ENCODE measurements at places on chromosomes 4 and X. TPM values are rescaled to one million over a fixed set of nuclear protein-coding genes. Genes with fewer than 3 reads are reported as not detected.

Gene PF4V1
- total RNA-seq, result not detected

Gene GAGE12H
- not detected for total RNA-seq

Gene EDNRA
- 1.3 TPM for total RNA-seq

Gene GSX2
- not detected for total RNA-seq

DNA sequence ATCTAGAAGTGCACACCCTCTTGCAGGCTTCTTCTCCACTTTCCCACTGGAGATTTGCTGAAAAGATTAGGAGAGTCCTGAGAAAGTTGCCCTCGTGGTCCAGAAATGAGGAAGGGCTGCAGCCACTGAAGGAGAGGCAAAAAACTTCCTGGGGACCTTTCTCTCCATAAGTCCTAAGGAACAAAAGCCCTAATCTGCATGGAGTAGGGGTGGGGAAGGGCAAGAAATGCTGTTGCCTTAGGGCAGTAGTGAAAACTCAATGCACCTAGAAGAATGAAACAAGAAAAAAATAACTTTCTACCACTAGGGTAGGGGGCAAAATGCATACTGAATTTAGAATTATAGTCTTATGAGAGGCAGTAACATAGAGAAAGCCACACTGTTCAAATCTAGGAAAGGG lies 1408.8 kb downstream of the PCDH19 start:
- no peak for DNase-seq

GRCh38 chr4:533318-534100 lies 34.5 kb downstream of the PIGG start:
- DNase-seq, result no peak

- DNase-seq, result no peak
These were observed 193.0 kb upstream of the PPP3CA start for GRCh38 chr4:101540336-101540735.

DNA sequence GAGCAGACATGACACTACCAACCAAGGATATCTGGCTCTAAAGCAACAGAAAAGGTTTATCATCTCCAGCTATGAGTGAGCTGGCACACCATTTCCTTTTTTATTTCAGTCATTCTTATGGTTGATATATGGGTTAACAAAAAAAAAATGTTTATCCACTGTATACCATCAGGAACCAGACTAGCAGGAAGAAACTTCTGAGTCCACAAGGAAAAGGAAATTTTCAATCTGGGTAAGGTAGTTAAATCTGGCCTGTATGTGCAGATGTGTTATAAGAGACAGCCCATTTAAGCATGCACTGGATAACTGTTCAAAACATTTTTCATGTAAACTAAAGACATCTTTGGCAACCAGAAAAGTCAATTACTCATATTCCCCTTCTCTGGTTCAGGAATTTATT lies 35.0 kb downstream of the AMMECR1 start:
- DNase-seq, result no peak

- no peak for DNase-seq
These were observed 41.5 kb upstream of the HPRT1 start for GRCh38 chrX:134418317-134419113.

DNA sequence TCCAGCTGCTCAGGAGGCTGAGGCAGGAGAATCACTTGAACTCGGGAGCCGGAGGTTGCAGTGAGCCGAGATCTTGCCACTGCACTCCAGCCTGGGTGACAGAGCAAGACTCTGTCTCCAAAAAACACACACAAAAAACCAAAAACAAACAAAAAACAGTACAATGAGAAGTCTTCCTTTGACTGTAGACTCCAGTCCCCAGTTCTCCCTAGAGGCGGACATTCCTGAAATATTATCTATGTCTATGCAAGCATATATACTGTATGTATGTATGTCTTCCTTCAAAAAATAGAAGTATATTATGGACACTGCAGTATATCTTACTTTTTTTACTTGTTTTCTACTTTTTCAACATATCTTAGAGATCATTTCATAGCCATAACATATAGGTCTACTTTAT lies 10.2 kb upstream of the FGF2 start:
- DNase-seq, result no peak

DNA sequence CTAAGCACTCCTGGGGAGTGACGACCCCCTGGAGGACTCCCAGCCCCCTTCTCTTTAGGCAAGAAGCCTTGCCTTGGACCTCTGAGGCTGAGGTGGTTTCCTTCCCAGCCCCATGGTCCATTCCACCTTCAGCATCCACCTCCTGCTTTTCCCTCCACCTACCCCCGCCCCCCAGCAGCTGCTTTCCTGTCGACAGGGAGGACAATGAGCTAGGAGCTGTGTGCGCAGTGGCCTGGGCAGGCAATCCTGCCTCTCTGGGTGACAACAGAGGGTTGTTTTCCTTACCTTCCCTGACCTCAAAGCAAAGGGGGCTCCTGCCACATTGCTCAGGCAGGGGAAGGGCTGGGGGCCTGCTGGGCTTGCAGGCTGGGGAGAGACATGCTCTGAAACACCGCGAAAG lies 123.5 kb downstream of the BCOR start:
- no peak for DNase-seq

DNA sequence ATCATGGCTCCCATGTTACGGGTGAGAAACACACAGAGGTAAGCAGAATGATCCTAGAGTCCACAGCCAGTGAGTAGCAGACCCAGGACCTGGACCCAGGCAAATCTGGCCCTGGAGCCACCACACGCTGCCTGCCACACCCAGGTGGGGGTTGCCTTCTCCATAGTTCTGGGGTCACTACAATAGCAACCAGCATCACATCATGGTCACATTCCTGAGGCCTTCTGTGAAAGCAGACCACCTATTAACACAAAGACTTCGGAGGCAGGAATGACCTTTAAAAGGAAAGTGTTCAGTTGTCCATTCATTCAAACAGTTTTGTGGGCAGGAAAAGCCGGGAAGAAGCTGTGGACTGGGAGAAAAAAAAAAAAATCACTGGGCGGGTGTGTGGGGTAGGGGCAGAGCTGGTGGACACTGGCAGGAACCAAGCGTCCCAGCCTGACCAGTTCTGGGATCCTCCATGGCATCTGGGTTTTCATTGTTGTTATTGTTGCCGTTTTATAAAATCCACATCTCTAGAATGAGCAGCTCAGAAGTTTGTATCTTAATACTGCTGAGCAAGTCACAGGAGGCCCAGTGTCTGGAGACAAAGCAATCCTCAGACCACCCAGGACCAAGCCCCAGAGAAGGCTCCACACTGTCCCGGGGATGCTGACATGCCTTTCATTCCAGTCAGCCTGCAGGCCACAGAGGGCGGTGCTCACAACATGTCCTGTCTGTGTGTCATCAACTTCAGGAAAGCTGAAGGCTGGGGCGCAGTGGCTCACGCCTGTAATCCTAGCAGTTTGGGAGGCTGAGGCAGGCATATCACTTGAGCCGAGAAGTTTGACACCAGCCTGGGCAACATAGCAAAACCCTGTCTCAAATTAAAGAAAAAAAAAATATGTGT lies 67.0 kb downstream of the SEL1L3 start:
- no peak for DNase-seq
